Activated naive CD4-positive, alpha-beta T cell treated with anti-CD3 and anti-CD28 coated beads, Interleukin-2, amount 50 U/mL, for 72 hours (primary cell): ENCODE measurements at places on chromosomes 13 and 19. TPM values are rescaled to one million over a fixed set of nuclear protein-coding genes. Genes with fewer than 3 reads are reported as not detected.

Gene SULT2A1
- not detected for total RNA-seq

Gene LPAR2
- 122 TPM for total RNA-seq

Gene NCCRP1
- not detected for total RNA-seq

Gene KCNRG
- total RNA-seq: 0.31 TPM

Gene NPHS1
- total RNA-seq: 0.10 TPM

Gene MYO16
- not detected for total RNA-seq

Gene TEX26
- total RNA-seq: not detected

Gene ATXN8OS
- total RNA-seq: not detected

Gene CGB3
- total RNA-seq: not detected
